Lower leg skin (tissue), 4 donors: ENCODE measurements at places on chromosomes 16 and 17.

DNA sequence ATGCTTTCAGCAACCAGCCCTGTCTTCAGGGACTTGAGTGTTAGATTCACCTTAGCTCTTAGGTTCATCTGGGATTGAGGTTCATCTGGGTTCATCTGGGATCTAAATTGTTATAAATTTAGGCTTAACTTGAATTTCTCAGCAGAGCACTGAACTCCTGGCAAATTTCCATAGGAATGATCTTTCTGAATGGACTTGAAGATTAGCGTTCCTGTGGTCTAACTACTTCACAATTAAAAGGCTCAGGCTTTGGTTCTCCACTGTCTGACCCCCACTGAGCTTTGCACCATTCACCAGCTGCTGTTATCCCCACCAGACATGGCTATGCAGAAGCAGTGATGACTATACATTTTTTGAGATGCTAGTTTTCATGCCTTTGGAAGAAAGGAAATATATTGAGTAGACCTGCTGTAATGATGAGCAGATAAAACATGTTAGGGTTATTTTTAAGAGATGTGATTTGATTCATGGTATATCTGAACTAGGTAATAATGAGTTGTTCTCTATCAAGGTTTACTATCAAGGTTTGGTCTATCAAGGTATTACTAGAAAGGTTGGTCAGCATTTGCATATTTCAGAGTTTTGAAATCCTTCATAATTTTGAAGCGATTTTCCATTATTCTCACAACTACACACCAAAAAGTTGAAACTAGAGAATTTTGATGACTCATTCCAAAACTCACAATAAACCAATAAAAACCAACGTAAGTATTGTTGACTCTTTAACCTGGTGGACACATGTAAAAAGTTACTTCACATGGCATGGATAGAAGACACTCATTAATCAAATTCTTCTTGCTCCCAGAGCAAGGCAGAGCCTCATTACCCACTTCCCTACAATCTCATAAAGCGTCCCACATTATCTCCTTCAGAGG lies 71.7 kb downstream of the SNX11 start:
- DNase-seq, result no peak

DNA sequence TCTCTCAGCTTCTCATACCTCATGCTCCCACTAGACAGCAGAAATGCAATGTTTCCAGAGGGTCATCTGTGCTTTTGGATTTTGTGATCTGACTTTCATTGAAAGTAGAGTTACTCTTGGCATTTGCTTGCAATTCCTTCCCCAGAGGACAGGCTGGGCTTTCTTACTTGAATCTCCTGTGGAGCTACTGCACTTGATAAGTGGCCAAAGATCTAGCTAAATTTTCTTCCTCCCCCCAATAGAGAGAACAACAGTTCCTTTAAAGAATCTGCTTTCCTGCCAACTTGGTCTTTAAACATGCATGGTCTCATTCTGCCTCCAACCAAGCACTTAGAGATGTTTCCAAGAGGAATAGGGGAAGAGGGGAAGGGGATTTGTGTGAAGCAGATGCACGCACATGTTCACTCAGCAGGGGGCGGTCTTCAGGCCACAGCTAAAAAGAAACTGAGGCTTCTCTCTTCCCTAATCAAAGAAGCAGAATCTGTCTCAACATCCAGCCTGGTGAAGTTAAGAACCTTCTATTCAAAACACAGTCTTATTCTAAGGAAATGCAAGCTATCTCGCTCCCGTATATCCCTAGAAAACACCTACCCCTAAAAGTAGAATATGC lies 229.6 kb downstream of the ZFHX3 start:
- no peak for DNase-seq

- no peak for DNase-seq
Observed at GRCh38 chr17:38460716-38461630, 32.7 kb downstream of the ARHGAP23 start.

GRCh38 chr16:4693956-4694641 lies 737 bp downstream of the NUDT16L1 start:
- peak; percentile 90 for DNase-seq
